ENCODE measurements at places on chromosomes 11 and 22.
A peak's percentile ranks its signal among the peaks of the same experiment; 100 is the strongest.

DNA sequence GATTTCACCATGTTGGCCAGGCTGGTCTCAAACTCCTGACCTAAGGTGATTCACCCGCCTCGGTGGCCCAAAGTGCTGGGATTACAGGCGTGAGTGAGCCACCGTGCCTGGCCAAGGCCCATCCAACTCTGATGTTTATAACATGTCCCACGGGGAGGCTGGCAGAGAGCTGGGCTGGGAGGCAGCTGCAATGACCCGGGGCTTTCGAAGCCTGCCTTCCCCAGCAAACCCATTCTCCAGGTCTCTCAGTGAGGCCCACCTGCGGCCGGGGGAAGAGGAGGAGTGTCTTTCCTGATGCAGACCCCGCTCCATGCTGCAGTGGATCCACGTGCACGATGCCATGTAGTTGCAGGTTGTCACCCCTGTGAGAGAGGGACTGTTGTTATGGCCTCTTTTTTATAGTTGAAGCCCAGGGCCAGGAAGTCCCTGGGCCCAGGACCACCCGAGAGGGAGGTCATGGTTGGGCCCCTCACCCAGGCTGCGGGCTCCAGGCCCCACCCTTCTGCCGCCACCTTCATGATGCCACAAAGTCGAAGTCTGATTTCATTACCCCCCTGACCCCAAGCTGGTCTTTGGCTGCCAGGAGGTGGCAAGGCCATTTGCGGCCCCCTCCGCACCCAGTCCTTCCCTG lies 38.3 kb downstream of the KCNJ4 start:
- no peak for DNase-seq

DNA sequence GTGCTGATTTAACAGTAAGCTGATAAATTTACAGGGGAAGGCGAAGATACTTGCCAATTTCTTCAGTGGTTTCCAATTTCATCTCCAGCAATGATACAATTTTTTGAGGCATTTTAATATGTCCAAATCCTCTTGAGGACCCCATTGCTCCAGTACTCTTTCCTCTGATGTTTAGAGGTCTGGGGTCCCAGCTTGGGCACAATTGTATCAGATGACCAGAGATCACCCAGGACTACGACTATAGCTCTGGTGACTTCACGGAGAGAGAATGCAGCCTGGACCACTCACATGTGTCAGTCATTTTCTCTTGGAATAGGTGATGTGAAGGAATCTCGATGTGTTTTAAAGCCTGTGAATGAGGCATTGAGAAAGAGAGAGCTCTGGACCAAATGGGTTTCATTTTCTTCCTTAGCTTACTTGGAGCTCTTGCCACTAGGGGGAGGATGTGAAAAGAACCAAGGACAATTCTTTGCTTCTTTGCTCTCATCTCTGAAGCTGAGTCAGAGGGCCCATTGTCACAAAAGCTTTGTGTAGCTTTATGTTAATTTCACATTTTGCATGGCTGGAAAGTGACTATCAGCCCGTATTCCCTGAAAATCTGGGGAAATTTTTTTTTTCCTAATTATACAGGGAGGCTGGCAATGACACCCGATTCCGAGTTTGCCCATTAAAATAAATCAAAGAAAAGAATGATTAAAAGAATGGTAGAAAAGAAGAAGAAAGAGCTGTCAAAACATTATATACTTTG lies 6.7 kb upstream of the CCDC90B start:
- peak; percentile 30 for DNase-seq

- DNase-seq = no peak
Measured at GRCh38 chr11:45388472-45388871, 102.3 kb upstream of the SYT13 start.

DNA sequence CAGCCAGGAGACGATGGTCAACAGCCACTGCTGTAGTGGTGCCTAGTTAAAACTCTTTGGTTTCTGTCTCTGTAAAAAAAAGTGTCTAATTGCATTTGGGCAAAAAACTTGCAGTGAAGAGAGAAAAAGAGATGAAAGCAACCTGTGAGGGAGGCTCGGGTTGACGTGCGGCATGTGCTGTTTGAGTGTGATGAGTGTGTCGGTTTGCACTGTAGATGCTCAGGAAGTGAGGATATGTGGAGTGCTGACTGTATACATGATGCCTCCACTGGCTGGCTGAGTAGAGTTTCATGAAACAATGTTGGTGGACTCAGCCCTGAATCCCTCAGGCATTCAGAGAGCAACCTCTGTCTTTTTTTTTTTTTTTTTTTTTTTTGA lies 4.3 kb upstream of the DGCR6L start:
- no peak for DNase-seq

DNA sequence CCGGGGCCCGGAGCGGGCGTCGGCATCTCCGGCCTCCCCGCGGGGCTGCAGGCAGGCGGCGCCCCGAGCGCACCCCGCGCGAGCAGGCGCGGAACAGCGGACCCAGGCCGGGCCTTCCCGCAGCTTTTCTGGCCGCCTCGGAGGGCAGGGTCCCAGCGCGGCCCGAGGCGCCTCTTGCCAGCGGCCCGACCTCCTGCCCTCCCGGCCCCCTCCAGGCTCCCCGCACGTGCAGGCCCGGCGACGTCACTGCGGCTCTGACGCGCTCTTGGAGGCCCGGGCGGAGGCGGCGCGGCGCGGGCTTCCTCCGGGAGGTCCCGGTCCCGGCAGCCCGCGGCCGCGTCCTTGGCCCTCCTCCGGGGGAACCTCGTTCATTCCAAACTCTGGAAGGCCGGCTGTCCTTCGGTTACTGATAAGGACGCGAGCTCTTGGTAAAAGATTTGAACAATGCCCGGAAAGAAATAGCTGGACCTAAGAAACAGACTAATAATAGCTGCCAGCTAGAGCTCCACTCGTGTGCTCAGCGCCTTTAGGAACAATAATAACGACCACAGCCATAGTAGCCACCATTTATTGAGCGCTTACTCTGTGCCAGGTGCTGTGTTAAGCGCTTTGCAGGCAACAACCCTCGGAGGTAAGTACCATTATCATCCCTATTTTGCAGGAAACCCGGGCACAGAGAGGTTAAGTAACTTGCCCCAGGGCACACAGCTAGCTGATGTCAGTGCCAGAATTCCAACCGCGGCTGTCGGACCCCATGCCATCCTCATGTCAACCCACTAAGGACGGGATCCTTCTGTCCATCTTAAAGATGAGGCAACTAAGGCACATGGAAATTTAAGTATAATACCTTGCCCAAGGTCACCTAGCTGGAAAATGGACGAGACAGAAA lies 39.1 kb upstream of the CREB3L1 start:
- DNase-seq = peak; percentile 65

DNA sequence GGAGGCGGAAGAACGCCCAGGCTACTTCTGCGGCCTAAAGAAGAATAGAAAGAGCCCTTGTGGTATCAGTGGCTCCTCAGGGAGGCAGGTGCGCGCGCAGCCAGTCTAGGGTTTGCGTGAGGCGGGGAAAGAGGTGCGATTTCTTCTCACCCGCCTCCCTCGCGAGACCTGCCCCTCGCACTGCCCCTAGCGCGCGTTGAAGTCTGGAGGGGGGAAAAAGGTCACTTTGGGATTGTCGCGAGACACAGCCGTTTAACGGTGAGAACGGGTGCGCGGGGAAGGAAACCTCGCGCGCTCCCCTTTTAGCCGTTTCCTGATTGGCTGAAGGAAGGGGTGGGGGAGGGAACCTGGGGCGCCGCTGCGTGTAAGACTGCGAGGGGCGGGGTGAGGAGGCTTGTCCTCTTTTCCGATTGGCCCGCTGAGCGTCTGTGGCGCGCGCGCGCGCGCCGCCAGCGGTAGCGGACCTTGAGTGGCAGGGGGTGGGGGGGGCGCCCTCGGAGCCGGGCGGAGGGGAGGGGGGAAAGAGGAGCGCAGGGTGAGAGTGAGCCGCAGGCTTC lies at the start of gene ZFP91:
Gene ZFP91, plus strand, starts transcription at position 429 of the 557 bp plus-strand sequence. CDS start 219 bp downstream, outside the sequence.
- peak; percentile 98 for DNase-seq

- DNase-seq = no peak
Measured at GRCh38 chr11:34169686-34170085, 64.3 kb downstream of the NAT10 start.

DNA sequence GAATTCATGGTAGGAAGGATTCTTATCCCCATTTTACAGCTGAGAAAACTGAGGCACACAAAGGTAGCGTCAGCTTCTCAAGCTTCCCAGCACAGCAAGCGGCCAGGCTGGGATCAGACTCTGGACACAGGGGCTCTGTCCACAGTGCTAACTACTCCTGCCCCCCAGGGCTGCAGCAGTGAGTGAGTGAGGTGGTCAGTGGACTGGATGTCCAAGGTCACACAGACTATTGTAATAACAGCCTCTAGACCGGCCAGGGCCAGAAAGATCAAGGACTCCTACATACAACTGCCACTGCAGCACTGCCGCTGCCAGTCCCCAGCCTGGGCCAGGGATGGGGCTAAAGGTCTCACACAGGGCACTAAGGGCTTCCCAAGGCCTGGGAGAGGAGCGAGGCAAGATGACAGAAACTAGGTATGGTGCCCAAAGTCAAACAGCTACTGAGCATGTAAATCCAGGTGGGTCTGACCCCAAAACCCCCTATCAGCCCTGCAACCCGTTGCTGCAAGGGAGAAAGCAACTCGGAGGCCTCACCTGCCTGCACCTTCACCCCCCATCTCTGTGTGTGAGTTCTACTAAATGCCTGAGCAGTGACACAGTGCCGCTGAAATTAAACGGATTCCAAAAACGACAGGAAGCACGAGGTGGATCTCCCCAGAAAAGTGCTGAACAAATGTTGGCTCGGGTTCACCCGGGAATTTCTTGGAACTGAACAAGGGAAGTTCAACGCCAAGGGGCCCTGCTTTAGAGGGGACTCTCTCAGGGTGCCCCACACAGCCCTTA lies 161.8 kb upstream of the GRK3 start:
- DNase-seq = peak; percentile 44

DNA sequence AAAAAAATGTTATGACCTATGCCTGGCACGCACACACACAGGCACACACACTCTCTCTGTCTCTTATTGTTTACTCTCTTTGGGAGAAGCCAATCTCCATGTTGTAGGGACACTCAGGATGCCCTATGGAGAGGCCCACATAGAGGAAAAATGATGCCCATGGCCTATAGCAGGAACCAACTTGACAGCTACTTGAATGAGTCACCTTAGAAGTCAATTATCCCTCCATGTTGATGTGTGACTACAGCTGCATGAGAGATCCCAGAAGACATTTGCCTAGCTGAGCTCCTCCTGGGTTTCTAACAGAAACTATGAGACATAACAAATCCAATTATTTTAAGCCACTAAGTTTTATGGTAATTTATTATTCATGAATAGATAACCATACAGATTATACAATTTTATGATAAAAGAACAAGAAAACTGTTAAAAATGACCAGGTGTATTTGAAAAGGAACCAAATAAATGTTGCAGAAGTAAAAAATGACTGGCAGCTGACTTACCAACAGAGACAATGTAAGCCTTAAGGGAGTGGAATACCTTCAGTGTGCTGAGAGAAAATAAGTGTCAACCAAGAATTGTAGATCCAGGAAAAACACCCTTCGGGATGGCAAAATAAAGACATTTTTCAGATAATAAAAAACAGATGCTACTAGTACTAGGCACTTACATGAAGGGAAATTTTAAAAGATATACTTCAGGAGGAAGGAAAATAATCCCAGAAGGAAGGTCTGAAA lies 403.7 kb upstream of the SYN3 start:
- no peak for DNase-seq

GRCh38 chr11:34653851-34654482 lies 33.1 kb downstream of the EHF start:
- DNase-seq = peak; percentile 82
